HFFc6 (cell line): ENCODE measurements at places on chromosomes 5 and 9. TPM values are rescaled to one million over a fixed set of nuclear protein-coding genes. Genes with fewer than 3 reads are reported as not detected.

DNA sequence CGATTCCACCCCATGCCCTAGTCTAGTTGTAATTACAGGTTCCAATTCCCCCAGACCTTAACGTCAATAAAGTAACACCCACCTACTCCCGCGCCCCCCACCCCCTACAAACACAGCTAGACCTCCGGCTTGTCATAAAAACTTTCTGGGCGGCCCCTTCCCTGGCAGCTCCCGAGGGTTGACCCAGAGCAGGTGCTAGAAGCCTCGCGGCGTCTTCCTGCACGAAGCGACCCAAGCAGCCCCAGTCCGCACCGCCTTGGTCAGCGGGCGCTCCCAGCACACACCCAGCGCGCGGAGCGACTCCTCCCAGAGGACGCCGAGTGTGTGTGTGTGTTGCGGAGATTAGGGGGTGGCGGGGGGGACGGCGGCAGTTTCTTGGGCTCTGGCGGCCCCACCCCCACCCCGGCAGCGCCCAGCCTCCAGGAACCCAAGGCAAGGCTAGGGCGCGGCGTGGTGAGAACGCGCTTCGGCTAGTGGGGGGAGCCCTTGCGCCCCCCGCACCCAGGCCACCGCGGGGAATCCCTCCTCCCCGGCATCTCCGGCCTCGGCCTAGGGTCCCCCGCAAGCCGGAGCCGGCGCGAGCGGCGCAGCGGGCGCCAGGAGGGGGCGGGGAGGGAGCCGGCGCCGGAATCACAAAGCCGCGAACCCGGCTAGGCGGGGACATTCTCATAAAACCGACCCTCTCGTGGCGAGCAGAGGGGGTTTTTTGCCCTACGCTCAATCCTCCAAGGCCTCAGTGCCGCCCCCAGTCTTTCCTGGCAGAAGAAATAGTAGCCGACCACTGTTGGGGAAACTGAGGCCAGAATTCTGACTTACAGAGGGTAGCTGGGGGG lies 2.2 kb downstream of the PCDH1 start:
- no peak overlapping the region for H3K27ac ChIP-seq
- no peak overlapping the region for H3K4me3 ChIP-seq
- H3K27me3 ChIP-seq = peaks cover 56% of the 10 kb centered on the region
- H3K36me3 ChIP-seq = no peaks in the 10 kb centered on the region
- H3K4me1 ChIP-seq = peaks cover 18% of the 10 kb centered on the region
- no peak for DNase-seq

- H3K4me1 ChIP-seq = no peaks in the 10 kb centered on the region
- no peak overlapping the region for H3K27ac ChIP-seq
- no peaks in the 10 kb centered on the region for H3K27me3 ChIP-seq
- no peak overlapping the region for H3K4me3 ChIP-seq
Measured at GRCh38 chr9:80440724-80441123, 869.0 kb downstream of the TLE4 start.

Gene F2RL1
- 2.9 to 6.7 TPM (median 4.5 TPM) in 3 replicates for total RNA-seq

Gene SLC1A1
- total RNA-seq = 0.72 to 1.8 TPM (median 1.3 TPM) in 3 replicates

Gene CAMK2A
- 0.09 to 0.52 TPM (median 0.16 TPM) in 3 replicates for total RNA-seq
